ENCODE measurements at places on chromosomes 5 and 9.

DNA sequence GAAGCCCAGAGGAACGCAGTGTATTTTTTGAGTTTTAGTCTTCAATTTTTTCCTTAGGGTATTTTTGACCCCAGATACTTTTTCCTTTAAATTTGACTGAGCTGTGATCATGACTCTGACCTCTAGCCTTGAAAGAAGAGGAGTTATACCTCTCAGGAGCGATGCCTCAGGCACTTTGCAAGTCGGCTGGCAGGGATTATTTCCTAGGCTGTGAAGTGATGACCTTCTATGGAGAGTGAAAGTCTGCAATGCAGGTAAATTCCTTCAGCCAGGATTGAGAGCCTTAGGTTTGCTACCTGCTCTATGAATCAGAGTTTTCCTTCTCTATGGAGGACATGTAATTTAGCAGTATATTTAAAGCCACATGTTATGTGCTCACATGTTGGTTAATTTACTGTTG is 10.8 kb upstream of the NUDT12 start:
- no peak for DNase-seq

DNA sequence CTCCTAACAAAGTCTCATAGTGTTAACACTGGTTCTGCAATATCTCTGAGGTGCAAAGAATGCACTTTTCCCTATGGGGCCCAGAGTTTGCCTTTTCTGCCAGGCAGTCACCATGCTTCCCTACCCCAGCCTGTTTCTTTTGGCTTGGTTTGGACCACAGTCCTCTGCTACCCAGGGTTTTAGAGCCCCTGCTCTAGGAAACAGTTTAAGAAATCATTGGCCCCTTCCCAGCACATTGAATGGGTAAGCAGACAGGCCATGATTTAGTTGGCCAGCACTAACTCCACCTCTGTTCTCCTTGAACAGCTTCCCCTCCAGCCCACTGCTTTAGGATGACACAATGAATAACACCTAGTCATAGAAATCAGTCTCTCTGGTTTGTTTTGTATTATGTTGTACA is 73.2 kb downstream of the UBAP1 start:
- DNase-seq = no peak

DNA sequence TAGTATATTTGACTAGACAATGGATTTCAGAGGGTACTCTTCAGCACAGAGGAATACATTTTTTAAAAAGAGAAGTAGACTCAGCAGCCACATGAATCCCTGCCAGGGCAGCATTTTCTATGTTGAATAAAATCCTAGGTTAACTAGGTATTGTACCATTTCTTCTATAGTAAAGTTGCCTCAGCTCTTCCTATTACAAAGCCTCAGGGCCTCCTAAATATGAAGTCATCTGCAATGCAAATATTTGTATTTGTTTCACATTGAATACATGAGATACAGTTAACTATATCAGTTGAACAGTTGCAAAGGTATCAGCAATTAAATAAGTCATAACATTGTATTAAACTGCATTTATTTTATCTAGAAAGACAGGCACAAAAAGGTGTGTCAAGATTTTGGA is 59.5 kb downstream of the NUDT12 start:
- no peak for DNase-seq

DNA sequence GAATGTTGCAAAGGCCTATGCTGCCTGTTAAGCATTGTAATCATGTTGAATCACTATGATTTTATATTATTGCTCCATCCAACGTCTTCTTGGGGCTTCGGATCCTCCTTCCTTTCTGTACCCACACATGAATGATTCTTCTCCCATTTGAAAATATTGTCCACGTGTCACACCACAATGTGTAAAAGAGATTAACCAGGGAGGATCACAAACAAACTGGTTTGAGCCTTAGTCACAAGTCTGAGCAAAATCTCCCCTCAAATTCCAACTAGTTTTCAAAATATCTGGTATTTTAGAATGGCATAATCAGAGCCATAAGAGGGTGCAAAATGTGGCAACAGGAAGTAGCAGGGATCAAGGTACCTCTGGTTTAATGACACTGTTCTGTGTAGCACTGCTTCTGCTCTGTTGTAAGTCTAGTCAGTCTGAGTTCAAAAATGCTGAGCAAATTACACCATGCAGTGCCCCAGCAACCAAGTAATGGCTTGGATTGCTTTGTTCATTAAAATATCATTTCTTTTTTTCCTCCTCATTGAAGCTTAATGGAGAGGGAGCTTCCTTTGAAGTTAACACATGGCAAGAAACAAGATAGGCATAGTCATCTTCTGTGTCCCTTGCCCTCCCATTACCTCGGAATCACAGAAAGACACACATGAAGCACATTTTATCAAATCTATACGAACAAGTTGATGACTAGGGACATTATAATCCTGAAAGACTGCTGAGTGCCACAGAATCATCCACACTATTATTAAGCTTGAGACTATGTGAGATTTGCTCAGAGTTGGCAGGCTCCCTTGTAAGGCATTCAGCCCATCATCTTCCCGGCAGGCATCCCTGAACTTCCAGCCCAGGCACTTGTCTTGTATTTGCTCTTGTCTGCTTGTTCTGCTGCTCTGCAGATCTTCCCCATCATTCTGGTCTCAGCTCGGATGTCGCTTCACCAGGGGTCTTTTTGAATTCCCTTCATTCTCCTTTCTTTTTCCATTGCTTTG is 102.0 kb upstream of the PRLR start:
- DNase-seq = no peak

DNA sequence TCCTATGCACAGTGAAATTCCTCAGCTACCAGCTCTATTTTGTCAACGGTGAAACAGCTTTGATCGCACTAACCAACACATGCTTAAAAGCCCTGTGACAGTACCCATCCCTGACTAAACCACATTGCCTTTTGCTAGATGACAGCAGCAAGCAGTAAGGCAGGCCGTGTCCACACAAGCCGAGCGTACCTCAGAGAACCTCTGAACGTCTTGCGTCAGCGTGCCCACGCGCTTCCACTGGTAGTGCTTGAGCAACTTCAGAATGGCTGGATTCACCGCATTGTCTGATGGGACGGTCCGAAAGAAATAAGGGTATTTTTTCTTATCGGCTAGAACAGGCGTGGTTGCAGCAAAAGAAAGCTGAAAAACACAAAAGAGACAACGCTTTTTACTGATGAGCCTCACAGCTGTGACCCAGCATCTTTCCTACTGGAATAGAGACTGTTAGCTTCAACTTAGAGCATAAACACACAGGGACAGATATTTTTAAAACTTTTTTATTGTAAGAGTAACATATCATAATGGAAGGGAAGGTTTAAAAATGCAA is 167.0 kb downstream of the GABBR2 start:
- no peak for DNase-seq

DNA sequence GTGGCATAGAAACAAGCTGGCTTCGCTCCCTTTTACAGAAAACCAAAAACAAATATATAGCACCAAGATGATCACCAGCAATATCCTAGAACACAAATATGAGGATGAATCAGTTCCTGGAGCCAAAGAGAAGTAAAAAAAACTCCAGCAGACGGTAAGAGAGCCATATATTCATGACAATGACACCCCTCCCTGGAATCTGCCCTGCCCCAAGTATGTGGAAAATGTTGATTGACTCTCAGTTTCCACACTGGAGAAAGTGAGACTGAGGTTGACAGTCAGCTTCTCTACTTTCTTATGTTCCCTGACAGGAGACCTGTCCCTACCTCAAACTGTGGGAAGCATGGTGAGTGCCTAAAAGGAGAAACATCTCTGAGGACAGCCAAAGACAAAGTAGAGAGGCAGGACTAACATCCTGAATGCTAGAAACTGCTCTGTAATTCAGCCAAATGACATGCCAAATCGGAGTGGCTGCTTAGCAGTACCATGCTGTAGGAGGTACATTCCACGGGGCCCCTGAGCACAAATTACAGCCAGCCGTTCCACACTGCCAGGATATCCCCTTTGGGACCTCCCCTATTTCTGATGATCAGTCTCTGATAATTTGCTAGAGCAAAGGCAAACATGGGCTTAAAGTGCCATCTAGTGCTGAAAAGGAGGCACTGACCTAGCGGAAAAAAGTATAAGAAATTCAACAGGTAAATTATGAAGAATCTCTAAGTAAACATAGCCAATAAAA is 424.0 kb upstream of the RGMB start:
- no peak for DNase-seq

DNA sequence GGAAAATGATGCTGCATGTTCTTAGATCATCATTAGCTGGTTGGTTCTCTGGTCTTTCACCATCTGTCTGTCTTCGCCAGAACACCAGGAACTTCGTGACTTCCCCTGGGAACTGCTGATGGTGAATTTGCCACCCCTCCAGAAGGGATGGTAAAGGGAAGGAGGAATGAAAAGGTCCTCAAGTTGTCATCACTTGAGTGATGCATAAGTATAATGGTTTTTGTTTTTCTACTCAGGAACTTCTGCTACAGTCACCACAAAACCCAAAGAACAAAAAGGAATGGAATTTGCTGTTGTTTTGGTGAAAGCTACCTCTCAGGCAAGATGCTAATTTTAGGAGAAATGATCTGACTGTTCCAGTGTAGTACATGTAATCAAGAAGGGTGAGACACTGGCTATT is 328.4 kb downstream of the ARHGEF28 start:
- no peak for DNase-seq

GRCh38 chr9:86909388-86909787 is 37.9 kb downstream of the GAS1 start:
- no peak for DNase-seq

DNA sequence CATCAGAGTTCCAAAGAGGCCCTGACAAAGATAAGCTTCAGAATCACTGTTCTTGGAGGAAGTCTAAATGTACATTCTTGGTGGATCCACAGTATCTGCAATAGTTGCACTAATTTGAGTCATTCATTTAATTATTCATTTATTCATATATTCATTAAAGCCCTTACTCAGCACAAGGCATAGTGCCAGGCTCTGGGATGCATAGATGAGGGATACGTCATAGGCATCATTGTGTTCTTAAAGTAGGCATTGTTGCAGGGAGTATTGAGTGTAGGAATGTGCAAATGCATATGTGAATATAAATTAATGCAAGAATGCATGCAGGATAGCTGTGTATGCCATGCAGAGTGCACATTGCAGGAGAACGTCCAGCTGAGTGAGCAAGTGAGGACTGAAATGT is 100.7 kb downstream of the DRD1 start:
- no peak for DNase-seq

DNA sequence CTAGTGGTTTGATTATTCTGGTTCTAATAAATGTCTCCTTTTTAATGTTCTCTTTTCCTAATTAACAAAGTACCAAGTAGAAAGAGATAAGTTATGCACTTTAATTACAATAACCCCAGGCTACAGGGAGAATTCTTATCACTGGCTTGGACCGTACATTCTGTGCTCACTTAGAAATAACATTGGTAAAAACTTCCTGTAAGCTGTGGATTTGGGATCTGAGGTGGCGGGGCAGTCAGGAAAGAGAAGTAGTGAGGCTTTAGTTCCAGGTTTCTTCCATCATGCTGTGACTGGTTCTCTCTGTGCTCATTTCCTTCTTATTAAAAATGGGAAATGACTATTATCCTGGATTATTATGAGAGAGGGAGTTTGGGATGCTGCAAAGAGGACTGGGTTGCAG is 142.0 kb downstream of the EGFLAM start:
- DNase-seq = no peak

Data from stimulated activated CD8-positive, alpha-beta memory T cell treated with anti-CD3 and anti-CD28 coated beads, Interleukin-7, amount 100 ng/mL, for 48 hours (primary cell).